Activated CD4-positive, alpha-beta T cell treated with anti-CD3 and anti-CD28 coated beads for 24 hours (primary cell): ENCODE measurements at places on chromosomes 3 and 15.

DNA sequence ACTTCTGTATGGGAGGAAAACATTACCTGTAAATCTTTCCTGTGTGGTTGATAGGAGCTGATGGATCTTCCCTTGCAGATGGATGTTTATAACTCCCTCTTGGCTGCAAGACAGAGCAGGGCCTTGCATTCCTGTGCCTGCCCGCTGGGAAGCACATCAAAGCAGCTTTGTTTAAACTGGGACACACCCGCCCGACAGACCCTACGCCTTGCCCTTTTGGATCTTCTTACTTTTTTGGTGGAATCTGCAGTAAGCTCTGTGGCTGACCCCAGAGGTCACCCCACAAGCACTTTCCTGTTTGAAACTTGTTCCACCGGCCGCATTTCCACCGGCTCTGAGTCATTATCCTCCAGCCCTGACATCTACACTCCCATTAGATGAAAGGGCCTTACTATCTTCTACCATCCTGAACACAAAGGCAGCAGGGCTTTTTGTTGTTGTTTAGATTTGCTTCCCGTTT is 244.1 kb upstream of the STT3B start:
- DNase-seq: no peak

DNA sequence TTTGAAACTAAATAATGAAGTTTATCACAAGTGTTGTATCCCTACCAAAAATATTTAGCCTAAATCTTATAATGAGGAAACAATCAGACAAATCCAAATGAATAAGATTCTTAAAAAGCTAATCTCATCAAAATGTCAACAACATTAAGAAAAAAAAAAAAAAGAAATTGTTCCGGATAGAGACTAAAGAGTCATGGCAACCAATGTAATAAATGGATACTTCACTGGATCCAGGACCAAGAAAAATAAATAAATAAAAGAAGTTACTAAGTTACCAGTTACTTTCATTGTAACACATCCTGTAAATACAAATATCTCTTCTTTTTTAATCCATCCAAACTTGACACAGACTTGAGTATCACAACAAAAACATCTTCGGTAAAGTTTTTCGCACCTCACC is 607 bp downstream of the MRPL47 start:
- no peak for DNase-seq

- DNase-seq: no peak
These were observed 13.8 kb downstream of the PTPN9 start for GRCh38 chr15:75565062-75565970.

DNA sequence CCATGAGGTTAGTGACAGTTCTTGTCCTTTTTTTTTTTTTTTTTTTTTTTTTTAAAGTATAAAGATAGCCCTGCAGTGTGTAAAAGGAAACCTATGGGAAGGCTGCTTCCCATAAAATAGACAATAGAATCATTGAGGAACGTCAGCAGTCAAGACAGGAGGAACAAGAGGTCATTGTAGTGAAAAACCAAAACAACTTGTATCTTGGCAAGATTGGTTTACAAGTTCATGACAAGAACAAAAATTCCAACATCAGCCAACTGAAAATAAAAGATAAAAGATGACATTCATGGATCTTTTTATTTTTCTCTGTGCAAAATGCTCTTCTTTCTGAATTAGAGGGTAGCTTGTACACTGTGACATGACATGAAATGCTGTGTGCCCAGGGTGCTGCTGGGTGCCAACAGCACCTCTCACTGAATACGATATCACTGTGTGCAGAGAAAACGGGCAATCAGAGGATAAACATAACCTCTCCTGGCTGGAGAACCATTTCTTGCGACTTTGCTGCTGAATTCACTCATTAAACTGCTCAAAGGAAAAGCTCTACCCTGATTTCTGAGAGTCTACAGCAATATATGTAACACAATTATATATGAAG is 30.1 kb upstream of the IP6K2 start:
- no peak for DNase-seq

DNA sequence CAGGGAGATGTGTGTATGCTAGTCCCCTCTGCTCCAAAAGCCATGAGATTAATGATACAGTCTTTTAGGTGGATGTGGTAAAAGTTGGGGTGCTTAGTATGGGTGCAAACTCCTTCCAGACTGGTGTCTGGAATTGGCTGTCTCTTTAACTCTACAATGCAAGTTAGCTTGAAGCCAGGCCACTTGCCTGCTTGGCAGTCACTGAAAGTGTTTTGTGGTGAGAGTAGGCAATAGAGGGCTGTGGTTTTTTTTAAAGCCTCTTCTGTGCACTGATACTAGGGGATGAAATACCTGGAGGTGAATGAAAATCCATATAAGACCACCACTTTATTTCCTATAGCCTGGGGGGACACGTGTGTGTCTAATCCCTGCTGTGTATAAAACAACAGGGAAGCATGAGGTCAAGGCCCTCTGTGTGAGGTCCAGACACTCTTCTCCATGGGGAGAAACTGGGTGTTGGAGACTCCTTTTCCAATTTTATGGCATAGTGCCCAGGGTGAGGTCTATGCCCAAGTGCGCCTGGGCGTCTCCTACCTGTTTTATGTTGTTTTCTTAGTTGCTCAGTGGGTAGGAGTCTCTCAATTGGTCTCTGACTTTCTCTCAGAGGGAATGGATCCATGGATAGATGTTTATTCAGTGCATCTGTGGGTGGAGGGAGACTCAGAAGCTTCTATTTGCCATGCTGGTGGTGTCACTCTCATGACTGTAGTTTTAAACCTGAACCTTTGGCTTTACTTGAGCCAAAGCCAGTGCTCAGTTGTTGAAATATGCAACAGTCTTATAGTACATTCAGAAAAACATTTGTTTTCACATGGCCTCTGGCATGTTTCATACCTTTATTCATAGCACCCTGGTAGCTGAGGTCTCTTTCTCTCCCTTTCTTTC is 327.8 kb upstream of the ATP11B start:
- DNase-seq: no peak

DNA sequence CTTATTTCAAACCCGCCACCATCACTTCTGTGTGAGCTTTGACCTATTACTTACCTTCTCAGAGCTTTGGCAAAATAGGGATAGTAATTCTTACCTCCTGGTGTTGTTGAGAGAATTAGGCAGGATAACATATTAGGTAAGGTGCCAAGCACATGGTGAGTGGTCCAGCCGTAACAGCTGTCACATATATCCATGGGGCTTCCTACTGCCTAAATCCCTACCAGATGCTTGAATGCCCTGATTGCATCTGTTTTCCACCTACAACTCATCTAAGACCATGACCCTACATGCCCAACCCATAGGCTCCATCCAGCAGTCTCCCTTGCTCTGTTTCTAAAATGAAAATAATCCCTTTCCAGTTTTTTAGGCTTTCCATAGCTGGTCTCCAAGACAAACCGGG is 162.3 kb upstream of the NR2E3 start:
- no peak for DNase-seq

GRCh38 chr3:184355261-184356040 is 6.0 kb downstream of the CLCN2 start:
- DNase-seq: no peak

DNA sequence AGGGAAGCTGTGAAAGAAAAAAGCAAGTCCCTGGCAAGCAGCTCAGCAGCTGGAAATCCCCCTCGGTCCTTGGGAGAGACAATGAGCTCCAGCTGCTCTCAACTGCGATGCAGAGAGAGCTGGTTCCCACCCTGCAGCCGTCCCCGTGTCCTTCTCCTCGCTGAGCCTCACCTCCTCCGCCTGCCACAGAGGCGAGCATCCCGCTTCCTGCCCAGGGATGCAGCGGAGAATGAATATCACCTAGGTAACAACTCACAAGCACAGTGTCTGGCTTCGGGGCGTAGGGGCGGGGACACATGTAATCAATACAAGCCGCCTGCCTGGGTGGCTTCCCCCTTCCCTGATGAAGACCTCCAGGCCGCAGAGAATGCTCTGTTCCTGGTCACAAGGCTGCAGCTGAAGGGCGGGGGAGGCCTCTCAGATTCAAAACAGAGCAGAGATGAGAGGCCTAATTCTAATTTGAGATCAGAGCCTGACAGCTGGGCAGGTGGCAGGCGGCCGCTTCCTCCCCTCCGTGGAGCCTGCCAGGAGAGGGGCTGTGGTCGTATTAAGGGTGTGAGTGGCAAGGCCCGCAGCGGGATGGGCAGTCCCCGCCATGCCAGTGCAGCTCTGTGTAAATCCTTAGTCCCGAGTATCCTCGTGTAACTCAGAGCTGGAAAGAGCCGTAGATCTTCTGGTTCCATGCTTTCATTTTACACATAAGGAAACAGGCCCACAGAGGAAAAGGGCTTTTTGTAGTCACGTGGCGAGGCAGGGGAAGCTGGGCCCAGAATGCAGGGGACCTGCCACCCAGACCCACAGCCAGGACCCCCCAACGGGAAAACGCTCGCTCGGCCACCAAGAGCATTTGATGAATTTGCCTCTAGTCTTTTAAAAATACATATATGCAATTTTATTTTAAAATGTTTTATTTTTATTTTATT is 24.3 kb downstream of the ZDHHC19 start:
- no peak for DNase-seq

DNA sequence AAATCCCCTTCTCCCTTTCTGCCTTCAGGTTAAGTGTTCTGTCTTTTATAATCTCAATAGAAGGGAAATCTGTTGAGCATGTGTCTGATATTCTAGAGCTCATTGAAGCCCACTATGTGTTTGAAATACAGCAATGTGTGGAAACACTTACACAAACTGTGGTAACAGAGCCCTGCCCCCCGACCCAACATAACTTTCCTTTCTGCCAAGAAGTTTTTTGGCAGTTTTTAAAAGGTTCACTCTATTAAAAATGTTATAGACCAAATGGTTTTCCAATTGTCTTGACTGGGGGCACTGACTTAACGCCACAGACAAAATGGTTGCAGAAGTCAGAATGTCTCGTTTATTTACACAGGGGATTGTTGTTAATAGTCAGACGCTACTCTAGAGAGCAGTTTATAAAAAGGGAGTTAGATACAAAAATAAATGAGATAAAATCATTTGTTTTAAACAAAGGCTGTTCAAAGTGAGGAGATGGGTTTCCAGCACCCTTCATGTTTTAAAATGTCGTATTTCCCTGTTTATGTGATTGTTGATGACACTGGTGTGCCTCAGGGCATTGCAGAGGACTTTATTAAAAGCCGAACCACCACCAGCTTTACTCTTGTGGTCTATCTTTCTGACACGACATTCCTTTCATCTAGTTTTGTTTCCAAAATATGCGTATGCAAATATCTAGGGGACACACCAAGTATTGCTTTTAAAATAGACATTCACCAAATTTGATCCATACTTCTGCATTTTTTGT is 26.7 kb upstream of the GREM1 start:
- DNase-seq: no peak

GRCh38 chr15:22958487-22959280 is 21.5 kb downstream of the CYFIP1 start:
- no peak for DNase-seq

GRCh38 chr3:167684388-167684993 is 30.7 kb upstream of the WDR49 start:
- no peak for DNase-seq

- DNase-seq: no peak
These were observed 70.1 kb downstream of the SUCNR1 start for GRCh38 chr3:151943539-151943938.

DNA sequence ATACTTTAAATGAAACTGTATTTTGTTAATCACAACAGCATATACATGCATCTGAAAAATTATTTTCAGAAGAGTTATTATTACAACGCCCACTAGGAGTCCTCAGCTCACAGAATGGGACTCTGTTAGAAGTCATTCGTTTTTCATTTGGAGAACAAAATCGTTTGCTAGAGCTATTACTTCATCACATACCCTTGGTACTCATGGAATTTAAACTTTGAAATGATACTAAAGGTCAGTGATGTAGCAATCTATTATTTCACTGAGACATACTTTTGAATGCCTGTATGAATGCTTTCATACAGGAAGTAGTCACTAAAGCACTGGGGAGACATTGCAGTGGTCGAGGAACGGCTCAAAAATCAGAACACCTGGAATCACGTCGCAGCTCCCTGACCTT is 198.1 kb downstream of the MBNL1 start:
- no peak for DNase-seq

DNA sequence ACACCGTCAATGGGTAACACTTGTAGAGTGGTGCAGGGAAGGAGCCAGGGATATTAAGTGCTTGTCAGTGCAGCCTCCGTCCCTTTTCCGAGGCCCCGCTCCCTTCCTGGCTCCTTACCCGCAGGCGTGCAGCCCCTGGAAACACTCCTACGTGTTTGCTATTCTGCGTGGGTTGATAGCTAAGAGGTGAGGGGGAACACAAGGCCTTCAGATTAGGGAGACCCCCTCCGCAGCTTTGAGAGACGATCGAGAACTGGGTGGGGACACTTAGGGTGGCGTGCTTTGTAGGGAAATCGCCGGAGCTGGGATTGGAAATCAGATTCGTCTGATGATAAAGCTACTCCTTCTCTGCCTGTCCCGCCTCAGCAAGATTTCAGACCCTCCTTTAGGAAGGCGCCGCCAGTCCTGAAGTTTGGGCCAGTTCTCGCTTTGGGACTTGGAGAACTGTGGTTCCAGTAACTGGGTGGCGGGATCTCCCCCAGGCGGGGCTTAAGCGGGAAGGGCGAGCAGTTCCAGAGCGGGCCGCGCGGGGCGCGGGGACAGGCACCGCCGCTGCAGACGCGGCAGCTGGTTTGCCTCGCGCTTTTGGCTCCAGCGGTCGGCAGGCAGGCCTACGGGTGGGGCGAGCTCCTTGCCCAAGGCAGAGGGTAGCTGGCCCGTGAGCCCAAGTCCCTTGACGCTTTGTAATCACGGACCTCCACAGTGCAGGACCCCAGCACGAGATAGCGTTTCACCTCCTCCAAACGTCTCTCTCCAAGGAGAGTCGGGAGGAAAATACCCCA is 8.0 kb upstream of the FAM107A start:
- peak; percentile 20 for DNase-seq

GRCh38 chr3:133329626-133330025 is 70.2 kb upstream of the BFSP2 start:
- no peak for DNase-seq

DNA sequence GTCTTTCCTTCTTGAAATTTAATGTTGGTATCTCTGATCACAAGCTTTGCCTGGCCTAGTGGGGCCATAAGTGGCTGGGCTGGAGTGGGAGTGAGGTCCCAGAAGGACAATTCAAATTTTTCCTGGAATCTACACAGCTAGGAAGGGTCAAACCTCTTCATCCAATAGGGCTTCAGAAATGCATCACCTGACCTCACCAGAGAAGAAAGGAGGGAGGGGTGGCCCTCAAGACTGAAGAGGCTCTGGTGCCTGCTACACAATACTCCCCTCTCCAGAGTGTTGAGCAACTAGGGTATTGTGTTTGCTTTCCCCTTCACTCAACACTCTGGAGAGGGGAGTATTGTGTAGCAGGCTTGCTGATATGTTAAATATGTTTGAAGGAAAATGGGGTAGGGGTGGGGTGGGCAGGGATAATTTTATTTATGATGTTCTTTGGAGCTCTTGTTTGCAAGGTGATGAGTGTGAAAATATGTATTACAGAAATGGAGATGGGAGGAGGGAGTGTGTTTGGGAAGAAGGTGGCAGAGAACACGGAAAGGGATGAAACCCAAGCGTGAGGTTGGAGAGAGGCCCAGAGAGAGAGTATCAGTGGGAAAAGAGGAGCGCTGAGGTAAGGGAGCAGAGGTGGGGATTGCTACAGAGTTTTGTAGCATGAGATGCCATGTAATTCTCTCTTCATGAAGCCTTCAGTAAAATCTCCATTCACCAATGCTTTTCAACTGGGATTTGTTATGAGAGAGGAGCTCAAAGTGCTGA is 5.7 kb upstream of the KLHL24 start:
- no peak for DNase-seq
